Tibial nerve (tissue), 4 donors: ENCODE measurements at places on chromosomes 5 and 9.
A peak's percentile ranks its signal among the peaks of the same experiment; 100 is the strongest.

GRCh38 chr9:137194388-137194787 lies 5.9 kb downstream of the SSNA1 start:
- H3K4me3 ChIP-seq, result no peak overlapping the region
- no peak overlapping the region for H3K27ac ChIP-seq
- DNase-seq, result no peak
- no peaks in the 10 kb centered on the region for H3K27me3 ChIP-seq

GRCh38 chr5:155850370-155850769 lies 476.6 kb upstream of the SGCD start:
- no peak overlapping the region for H3K4me3 ChIP-seq
- H3K27me3 ChIP-seq, result no peaks in the 10 kb centered on the region
- no peaks in the 10 kb centered on the region for H3K36me3 ChIP-seq
- no peaks in the 10 kb centered on the region for H3K4me1 ChIP-seq
- no peak overlapping the region for H3K27ac ChIP-seq
- no peak for DNase-seq

DNA sequence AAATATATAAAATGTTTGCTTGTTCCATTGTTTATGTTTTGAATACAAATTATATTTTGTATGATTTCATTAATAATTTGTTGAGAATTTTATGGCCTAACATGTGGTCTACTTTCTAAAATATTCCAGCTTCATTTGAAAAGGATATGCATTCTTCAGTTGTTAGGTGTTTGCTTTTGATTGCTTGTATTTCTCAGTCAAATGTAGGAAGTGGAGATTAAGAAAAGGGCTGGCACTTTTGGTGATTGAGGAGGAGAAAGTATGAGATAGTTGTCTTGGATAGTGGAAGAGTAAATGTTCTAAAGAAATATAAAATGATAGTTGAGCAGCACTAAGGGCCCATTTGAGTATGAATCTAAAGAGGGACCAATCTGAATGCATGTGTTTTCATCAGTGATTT lies 23.1 kb downstream of the JAK2 start:
- no peak for DNase-seq
- no peaks in the 10 kb centered on the region for H3K4me1 ChIP-seq
- no peak overlapping the region for H3K27ac ChIP-seq
- H3K27me3 ChIP-seq, result no peaks in the 10 kb centered on the region

DNA sequence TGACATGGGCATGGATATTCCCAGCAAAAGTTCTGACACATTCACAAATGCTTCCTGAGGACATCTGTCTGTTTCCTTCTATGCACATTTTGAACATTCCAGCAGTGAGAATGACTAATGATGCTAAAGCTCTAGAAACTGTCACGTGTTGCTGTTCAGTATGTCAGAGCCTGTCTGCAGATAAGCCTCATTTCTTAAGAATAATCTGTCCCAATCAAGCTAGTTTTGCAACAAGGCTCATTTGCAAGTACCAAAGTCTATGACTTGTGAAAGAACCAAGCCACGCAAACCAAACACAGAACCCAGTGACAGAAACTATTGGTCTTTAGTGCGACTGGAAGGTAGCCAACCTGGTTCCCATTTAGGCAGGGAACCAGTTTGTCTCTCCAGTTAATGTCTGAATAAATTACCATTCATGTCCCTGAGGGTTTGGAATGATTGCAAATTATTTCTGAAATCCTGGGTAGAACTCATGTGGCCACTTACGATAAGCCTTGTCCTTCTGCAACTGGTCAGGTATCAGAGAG lies 178.5 kb downstream of the C9orf152 start:
- no peaks in the 10 kb centered on the region for H3K27me3 ChIP-seq
- DNase-seq, result no peak
- H3K4me3 ChIP-seq, result no peak overlapping the region
- peaks cover 37% of the 10 kb centered on the region for H3K4me1 ChIP-seq
- no peaks in the 10 kb centered on the region for H3K36me3 ChIP-seq

- no peak overlapping the region for H3K27ac ChIP-seq
- H3K36me3 ChIP-seq, result no peaks in the 10 kb centered on the region
- no peak for DNase-seq
- no peaks in the 10 kb centered on the region for H3K4me1 ChIP-seq
Measured at GRCh38 chr5:96142786-96143434, 181.3 kb upstream of the ELL2 start.

DNA sequence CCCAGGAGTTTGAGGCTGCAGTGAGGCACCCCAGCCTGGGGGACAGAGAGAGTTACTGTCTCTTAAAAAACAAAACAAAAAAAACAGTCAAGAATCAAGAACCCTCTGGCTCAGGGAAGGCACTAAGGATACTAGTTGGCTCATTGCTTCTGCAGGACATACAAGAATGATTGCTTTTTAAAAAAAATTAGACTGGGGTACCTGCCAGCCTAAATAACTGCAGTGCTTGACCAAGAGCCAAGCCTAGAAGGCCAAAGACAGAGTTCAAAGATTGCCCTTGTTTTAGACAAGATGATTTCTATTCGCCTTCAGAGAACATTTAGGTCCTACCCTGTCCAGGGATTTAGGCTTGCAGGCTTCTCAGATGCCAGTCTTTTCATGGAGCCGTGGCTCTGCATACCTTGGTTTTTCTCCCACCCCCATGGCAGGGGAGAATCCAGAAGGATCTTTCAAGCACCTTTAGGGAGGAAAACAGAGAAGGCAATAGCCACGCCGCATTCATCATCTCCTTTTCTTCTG lies 93.7 kb upstream of the IL6ST start:
- H3K4me1 ChIP-seq, result peaks cover 18% of the 10 kb centered on the region
- H3K36me3 ChIP-seq, result no peaks in the 10 kb centered on the region
- H3K4me3 ChIP-seq, result no peak overlapping the region
- H3K27me3 ChIP-seq, result no peaks in the 10 kb centered on the region
- DNase-seq, result no peak
- no peak overlapping the region for H3K27ac ChIP-seq

GRCh38 chr5:154483654-154484392 lies 5.8 kb upstream of the HAND1 start:
- no peak for DNase-seq
- H3K27me3 ChIP-seq, result peaks cover 9% of the 10 kb centered on the region
- H3K27ac ChIP-seq, result no peak overlapping the region
- no peaks in the 10 kb centered on the region for H3K36me3 ChIP-seq

DNA sequence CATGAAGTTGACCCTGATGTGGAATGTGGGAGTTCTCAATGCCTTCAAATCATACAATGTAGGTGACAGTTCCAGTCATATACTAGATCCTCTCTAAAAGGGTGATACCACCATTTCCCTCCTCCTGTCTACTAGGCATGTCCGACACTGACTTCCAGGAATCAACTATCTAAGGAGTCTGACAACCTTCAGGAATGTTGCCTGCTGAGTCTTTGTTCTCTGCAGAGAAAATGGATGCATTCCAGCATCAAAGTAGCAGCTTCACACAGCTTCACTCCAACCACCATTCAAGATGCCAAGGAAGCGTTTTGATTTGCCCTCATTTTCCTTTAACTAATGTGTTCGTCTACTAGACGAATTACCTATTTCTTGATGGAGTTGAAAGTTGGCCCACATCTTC lies 530.2 kb downstream of the EBF1 start:
- H3K4me1 ChIP-seq, result no peaks in the 10 kb centered on the region
- no peaks in the 10 kb centered on the region for H3K36me3 ChIP-seq
- DNase-seq, result no peak
- H3K4me3 ChIP-seq, result no peak overlapping the region

- peak overlapping the region; percentile 85 for H3K27ac ChIP-seq
- peak overlapping the region; percentile 57 for H3K4me3 ChIP-seq
- H3K4me1 ChIP-seq, result no peaks in the 10 kb centered on the region
- H3K27me3 ChIP-seq, result no peaks in the 10 kb centered on the region
- H3K36me3 ChIP-seq, result no peaks in the 10 kb centered on the region
Measured at GRCh38 chr9:135906291-135907005, 898 bp downstream of the CAMSAP1 start.

DNA sequence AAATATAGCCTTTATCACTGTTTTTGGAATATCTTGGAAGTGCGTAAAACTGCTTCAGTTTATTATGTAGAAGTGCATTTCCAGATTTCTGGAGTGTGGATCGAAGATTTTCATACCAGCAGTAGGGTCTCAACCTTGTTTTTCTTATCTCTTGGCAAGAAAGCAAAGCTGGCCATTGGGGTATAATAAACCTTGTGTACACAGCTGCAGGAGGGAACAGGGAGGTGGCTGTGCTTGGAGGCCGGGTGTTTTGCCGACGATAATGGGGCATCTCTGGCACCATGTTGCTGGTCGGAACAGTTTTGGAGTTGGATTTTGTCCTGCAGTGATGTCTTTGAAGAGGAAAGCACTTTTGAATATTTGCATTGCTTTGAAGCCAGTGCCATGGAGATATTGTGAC lies 308.8 kb upstream of the DMRT1 start:
- no peak for DNase-seq
- H3K27me3 ChIP-seq, result no peaks in the 10 kb centered on the region
- H3K36me3 ChIP-seq, result no peaks in the 10 kb centered on the region
- peak overlapping the region; percentile 88 for H3K27ac ChIP-seq

DNA sequence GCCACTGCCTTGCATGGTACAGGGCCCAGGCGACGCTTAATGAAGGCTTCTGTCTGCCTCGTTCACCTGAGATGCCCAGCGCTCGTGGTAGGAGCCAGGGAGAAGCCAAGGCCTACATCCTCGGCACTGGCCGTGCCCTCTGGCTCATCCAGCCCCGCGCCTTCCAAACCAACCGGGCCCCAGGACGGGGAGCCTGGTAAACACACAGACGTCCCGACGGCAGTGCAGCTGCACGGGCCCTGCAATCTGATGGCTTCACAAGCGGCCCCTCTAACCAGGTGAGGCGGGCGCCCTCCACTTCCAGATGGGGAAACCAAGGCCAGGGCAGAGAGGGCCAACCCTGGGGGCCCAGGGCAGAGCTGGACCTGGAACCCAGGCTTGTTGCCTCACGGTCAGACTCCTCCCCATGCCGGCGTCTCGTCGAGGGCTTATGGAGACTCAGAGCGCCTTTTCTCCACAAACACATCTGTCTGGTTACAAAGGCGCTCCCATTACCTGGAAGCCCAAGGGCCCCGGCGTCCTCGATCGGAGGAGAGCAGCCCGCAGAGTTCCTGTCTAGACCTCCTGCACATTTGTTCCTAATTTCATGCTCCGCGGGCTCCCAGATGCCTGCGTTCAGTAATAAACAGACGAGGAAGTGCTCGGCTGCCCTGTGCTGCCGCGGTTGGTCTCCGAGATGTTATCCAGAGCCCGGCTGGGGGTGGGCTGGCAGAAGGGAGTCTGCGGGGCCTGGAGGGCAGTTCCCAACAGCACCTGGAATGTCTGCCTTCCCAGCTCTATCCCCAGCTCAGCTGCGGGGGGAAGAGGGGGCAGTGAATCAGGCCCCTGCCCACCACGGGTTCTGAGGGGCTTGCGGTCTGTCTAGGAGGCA lies 23.5 kb downstream of the FAM163B start:
- H3K27me3 ChIP-seq, result peaks cover 46% of the 10 kb centered on the region
- no peak overlapping the region for H3K4me3 ChIP-seq
- H3K4me1 ChIP-seq, result no peaks in the 10 kb centered on the region
- no peaks in the 10 kb centered on the region for H3K36me3 ChIP-seq
